ENCODE measurements at places on chromosomes 12 and 14.

DNA sequence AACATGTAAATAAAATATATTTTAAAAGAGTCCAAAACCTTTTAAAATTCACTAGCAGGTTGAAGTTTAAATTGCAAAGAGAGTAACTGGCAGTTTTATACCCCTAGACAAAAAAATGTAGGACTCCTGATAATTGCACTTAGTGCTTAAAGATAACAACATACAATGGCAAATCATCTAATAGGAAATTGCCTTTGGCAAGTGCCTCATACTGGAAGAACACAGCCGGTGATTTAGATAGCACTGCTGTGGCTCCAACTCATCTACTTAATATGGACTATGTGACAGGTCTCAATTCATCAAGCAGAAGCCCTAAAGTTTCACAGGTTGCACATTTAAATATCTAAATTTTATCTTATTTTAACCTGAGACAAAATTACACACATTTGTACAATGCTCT, 13.4 kb downstream of the C12orf50 start:
- DNase-seq = no peak

GRCh38 chr14:63966407-63966806, 113.6 kb downstream of the SYNE2 start:
- no peak for DNase-seq

GRCh38 chr12:108270035-108270848, 68.9 kb downstream of the CMKLR1 start:
- DNase-seq = no peak

- no peak for DNase-seq
Observed at GRCh38 chr12:104615048-104615561, 158.4 kb downstream of the CHST11 start.

DNA sequence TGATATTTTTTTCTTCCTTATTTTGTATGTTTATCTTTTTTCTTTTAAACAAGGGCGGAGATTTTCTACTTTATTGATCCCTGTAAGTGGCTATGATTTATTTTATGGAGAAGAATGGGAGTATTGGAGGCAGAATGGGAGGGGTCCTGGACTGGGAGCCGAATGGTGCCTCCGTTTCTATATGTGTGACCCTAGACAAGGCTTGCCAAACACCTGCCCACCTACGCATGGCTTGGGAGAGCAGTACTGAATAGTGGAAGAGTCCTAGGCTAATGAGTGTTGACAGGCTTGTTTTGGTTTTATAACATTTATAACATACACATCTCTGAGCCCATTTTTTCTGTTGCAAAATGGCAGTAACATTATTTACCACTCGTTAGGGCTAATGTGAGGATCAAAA, 29.0 kb downstream of the STK38L start:
- no peak for DNase-seq

GRCh38 chr12:49932533-49933130, 17.9 kb upstream of the AQP2 start:
- DNase-seq = no peak

GRCh38 chr14:38743966-38744584, 359.0 kb downstream of the SEC23A start:
- no peak for DNase-seq

DNA sequence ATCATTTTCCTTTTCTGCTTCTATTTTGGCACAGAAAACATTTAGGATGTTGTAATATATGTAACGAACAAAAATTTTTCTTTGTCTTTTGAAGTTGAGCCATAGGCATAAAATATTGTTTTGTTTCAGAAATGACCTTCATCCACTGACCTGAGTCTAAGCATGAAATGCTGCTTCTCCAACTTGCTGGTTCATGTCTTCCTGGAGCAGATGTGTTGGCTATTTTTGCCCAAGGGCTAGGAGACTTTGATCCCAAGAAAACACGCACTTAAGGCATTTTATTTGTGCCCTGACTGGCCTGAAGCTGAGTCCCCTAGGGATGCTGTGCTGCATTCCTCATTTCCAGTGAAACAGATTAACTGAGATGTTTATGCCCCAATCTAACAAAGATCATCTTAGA, 27.2 kb upstream of the ALG10B start:
- DNase-seq = no peak

DNA sequence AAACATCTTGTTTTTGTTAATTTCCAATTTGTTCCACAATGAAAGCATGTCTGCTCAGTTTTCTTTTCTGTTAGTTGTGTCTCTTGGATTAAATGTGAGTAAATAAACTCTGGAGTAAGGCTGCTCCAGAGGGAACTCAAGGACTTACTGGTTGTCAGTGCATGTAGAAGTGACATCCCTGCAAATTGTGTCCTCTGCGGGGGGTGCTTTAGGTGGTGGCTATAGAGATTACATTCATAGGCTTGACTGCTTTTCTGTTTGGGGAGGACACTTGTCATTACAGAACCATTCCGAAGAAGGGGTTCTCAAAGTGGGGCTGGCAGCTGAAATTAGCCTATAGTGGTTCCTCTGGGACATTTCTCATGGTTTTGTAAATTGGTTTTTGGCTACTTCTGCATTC, 8.8 kb downstream of the TMTC2 start:
- DNase-seq = no peak

DNA sequence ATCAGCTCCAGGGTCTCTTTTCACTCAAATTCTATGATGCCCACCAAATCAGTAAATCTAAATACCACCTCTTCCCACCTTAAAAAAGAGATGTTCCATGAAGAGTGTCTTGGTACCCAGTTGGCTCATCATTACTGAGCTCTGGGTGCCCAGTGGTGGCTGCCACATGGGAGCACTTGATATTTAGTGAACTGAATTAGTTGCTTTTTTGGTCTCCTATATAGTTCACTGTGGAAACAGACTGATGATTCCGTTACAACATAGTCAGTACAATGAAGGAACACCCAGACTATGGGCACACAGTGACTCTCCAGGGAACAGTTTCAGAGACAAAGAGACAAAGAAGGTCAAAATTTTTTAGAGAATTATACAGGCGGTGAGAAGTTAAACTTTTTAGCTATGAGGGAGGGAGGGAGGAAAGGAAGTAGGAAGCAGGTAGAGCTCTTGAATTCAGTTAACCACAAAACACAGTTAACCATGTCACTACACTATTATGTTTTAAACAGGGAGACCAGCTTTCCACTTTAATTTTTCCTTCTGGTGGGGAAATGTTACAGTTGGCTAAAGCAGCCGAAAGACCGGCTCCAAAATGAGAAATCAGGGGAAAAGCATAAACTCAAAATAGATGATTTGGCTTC, 14.6 kb upstream of the YY1 start:
- no peak for DNase-seq

DNA sequence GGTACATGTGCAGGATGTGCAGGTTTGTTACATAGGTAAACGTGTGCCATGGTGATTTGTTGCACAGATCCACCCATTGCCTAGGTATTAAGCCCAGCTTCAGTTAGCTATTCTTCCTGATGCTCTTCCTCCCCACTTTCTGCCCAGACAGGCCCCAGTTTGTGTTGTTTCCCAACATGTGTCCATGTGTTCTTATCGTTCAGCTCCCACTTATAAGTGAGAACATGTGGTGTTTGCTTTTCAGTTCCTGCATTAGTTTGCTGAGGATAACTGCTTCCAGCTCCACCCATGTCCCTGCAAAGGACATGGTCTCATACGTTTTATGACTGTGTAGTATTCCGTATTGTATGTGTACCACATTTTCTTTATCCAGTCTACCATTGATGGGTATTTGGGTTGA, 251.7 kb upstream of the NOVA1 start:
- no peak for DNase-seq

- DNase-seq = no peak
Observed at GRCh38 chr14:78152201-78153063, 17.7 kb upstream of the NRXN3 start.

GRCh38 chr14:69152181-69152901, 578 bp downstream of the DCAF5 start:
- DNase-seq = no peak

DNA sequence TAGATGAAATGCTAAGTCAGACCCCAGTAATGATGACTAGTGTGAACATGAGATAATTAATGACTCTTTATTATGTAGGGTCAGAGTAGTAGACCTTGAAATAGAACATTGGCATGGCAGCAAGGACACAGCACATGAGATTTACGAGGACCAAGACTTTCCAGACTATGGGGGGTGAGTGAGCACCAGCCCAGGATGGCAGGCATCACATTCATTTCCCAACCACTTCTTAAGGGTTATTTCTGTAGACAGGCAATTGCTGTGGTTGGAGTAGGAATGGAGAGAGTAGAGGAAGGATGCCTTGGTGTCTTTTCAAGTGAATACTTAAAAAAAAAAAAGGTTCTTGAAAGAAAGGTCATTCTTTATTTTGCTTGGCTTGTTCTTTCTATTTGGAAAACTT, 189.4 kb upstream of the DYRK2 start:
- DNase-seq = no peak

- DNase-seq = no peak
Observed at GRCh38 chr14:104770851-104771272, 17.9 kb downstream of the SIVA1 start.

DNA sequence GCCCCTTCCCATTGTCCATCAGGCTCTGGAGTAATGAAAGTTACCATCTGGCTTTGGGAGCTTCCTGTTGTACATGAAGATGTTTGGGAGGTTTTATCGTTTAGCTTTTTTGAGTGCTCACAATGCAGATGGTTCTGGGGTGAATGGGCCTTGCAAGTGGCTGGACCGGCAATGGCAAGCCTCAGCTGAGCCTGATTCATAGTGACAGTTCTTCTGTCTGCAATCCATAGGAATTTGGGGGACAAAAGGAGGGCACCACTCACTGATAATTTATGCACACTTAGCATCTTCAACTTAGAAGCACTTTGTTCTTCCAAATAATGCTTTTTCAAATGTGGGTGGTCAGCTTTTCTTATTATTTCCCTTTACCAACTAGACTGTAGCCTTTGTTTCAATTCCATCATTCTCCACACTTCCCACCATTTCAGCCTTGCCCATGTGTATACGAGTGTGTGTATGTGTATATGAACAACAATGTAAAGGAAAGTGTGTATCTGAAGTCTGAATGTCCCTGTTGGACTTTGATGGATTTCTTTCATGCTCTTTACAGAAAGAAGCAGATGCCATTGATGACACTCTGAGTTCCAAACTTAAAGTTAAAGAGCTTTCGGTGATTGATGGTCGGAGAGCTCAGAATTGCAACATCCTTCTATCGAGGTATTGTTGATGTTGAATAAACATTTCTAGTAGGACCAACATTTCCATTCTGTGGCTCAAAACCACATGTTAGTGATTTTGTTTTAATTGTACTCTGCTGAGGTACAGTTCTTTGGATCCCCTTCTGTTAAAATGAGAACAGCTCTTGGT, 125.5 kb downstream of the GPR135 start:
- no peak for DNase-seq

DNA sequence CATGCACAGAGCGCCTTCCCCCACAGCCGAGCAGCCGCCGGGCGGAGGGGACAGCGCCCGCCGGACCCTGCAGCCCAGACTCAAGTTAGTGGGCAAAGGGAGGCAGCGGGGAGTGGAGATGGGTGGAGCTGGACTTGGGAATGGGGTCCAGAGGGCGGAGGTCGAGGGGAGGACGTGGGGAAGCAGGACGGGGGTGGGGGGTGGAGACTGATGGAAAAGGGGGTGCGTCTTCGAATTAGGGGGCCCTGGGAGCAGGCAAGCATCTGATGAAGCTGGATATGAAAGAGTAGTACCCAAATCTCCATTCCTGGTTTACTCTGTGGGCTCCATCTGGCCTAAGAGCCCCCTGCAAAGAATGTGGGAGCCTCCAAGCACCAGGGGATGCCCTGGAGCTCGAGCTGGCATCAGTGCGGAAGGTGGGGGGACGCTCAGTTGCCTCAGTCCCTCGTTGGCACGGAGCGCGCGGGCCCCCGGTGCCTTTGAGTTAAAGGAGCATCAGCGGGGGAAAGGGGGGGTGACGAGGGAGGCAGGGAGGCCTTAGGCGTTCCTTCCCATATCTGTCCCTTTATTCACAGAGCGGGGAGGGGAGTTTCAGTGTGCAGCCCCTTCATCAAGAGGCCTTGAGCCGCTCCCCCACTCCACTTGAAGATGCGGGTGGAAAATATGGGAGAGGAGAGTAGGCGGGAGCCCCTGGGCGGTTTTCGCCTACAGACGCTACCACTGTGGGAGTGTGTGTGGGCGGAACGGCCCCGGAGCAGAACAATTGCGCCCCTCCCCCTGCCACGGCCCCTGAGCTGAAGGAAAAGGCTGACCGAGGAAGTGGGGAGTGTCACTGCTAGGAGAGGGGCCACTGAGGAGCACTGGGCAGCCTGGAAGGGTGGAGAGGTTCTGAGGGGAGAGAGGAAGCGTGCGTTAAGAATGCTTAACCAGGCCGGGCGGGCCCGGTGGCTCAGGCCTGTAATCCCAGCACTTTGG, 644 bp downstream of the NAB2 start:
- no peak for DNase-seq

DNA sequence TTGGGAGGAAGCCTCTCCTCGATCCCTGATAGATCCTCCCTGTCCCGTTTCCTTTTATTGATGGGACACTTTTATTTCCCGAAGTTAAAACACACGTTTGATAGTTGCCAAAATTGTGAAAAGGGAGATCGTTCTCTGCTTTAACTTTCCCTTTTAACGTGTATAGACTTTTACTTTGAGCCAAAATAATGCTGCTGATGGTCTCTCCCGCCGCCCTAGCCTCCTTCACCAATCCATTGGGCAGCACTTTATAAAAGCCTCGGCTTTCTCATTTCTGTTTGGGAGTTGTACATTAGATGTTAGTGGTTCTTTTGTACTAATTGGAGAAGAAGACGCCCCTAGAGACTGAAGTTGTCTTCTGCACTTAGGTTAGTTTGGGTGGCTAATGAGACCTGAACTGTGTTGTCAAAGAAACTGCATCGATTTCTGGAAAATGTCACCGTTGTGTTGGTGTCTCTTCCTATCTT, 1.4 kb downstream of the TMTC2 start:
- DNase-seq = no peak

DNA sequence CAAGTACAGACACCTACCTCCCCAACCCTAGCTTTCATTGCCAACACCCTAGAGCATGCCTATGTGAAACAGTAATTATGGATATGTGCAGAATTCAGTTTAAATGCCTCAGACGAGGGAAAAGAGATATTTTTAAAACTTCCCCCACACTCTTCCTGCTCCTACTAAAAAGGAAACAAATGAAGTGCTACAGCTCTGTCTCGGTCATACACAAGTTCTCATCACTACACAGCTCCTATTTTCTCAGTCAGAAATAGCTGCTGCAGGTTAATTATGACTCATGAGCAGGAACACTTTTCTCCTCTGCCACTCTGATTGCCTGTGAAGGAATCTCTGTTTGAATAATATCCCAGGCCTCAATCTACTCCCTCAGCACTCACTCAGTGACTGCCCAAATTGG, 703.6 kb upstream of the FLRT2 start:
- no peak for DNase-seq

GRCh38 chr14:38022775-38023174, 184.9 kb upstream of the SSTR1 start:
- no peak for DNase-seq

GRCh38 chr14:73696466-73697400, 17.5 kb downstream of the PNMA1 start:
- no peak for DNase-seq

DNA sequence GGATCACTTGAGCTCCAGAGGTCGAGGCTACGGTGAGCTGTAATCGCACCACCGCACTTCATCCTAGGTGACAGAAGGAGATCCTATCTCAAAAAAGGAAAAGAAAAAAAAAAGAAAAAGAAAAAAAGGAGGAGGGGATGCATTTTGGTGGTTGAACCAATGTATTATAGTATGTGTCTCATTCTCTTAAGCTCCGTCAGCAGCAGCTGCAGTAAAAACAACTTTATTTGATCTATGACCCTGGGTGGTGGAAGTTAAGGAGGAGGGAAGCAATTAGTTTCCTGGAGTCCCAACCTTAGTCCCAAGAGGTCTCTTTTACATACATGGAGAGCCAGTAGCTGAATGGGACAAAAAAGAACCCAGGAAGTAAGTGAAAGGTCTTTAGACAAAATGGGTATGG, 26.8 kb upstream of the APOF start:
- no peak for DNase-seq

Measured in stimulated activated CD8-positive, alpha-beta memory T cell treated with anti-CD3 and anti-CD28 coated beads, Interleukin-4, amount 100 ng/mL, for 1 hour (primary cell).